ENCODE measurements at places on chromosomes 5 and 9.

DNA sequence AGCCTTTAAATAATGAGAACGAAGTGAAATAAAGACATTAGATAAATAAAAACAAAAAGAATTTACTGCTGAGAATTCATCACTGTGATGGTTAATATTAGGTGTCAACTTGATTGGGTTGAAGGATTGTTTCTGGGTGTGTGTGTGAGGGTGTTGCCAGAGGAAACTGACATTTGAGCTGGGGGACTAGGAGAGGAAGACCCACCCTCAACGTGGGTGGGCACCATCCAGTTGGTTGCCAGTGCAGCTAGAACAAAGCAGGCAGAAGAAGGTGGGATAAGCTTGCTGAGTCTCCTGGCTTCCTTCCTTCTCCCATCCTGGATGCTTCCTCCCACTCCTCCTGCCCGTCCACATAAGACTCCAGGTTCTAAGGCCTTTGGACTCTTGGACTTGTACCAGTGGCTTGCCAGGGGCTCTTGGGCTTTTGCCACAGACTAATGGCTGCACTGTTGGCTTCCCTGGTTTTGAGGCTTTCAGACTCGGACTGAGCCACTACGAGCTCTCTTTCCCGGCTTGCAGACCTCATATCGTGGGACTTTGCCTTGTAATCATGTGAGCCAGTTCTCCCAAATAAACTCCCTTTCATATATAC, 43.7 kb upstream of the ABL1 start:
- no peak for DNase-seq

- DNase-seq: no peak
These were observed 69.8 kb downstream of the ACO1 start for GRCh38 chr9:32454280-32454679.

DNA sequence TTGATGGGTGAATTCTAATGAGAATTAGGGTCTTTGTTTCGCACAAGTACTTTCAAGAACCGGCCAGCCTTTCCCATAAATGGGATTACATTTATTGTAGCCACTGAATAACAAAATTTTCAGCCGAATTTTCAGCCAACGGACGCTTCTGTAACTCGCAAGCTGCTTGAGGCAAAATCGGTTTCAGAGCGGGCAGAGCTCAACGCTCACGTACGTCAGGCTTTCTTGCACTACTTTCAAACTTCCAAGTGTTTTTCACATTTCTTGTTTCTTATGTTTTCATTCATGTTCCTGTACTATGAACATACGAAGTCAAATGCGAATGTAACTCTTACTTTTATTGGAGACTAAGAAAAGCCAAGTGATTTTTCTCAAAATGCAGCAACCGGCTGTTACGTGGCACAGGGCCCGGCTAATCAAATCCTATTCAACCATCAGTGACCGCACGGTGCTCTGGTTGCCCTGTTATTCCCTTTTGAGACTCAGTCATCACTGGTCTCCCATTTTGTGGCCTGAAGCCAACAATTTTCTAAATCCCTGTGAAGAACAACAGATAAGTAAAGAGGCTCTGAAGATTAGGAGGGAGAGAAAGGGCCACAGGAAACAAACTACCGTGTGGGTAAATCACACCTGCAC, 68.5 kb downstream of the SLC28A3 start:
- no peak for DNase-seq

DNA sequence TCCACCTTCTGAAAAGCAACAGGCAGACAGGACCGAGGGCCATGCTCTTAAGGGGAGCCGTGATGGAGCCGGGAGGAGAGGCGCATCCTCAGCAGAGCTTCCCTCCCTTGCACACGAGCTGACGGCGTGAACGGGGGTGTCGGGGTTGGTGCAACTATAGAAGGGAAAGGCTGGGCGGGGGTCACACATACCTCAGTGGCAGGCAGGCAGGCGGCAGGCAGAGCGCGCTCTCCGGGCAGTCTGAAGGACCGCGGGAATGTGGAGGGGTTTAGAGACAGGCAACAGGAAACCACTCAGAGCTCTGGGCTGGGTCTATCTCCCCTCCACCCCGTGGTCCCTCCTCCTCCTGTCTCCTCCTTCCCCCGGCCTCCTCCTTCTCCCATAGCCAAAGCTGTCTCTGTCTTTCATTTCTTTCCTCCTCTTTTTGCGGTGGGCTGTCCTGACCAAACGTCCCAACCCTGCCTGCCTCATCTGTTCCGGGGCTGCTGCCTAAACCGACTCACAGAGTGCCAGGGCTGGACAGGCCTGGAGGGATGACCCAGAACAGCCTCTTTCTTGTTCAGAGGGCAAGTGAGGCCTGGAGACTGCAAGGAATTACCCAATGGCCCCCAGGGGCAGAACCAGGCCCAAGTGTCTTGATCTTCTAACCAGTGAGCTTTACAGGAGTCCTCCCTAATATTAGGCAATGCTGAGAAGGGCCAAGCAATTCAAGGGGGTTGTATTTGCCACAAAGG, at the start of gene SPARC:
SPARC (minus strand) TSS at position 242 of the 734 bp plus-strand sequence. CDS start 10,727 bp downstream, outside the sequence.
- DNase-seq: peak; percentile 87

GRCh38 chr9:14524873-14525515, 168.2 kb downstream of the ZDHHC21 start:
- peak; percentile 45 for DNase-seq

GRCh38 chr5:44046619-44047364, 342.4 kb downstream of the FGF10 start:
- DNase-seq: no peak

GRCh38 chr9:34526026-34526425, 3.2 kb upstream of the ENHO start:
- DNase-seq: no peak

- no peak for DNase-seq
These were observed 146.7 kb upstream of the EFNA5 start for GRCh38 chr5:107817436-107817835.

- no peak for DNase-seq
These were observed 550.2 kb upstream of the DAP start for GRCh38 chr5:11311272-11311671.

GRCh38 chr9:105319202-105319813, 74.9 kb downstream of the SLC44A1 start:
- no peak for DNase-seq

- no peak for DNase-seq
These were observed 12.3 kb downstream of the GNE start for GRCh38 chr9:36245906-36246305.

DNA sequence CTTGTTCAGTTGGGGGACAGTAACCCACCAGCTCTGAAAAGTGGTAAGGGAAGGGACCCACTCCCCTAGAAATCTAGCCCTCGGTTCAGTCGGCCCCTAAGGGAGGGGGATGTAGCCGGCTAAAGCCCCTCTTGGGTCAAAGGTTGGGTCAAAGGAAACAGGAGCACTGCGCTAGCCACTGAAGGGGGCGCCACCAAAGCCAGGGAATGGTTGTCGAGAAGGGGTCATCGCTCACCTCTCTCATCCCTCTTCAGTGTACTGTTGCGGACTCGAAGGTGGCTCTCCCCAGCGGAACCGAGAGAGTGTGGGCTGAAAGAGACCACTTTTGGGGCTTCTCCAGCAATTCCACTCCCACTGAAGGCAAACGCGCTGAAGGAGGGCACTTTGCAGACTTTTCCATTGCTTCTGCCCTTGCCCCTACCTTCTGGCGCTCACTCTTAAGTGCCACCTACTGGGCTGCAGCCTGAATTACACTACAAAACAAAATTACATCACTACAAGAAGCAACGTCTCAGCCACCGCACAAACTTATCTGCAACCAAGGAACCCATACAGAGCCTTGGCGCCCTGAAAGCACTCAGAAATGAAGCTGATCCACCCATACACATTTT, 396.9 kb downstream of the PDE4D start:
- DNase-seq: no peak

GRCh38 chr9:88567870-88568269, 32.9 kb downstream of the NXNL2 start:
- DNase-seq: no peak

DNA sequence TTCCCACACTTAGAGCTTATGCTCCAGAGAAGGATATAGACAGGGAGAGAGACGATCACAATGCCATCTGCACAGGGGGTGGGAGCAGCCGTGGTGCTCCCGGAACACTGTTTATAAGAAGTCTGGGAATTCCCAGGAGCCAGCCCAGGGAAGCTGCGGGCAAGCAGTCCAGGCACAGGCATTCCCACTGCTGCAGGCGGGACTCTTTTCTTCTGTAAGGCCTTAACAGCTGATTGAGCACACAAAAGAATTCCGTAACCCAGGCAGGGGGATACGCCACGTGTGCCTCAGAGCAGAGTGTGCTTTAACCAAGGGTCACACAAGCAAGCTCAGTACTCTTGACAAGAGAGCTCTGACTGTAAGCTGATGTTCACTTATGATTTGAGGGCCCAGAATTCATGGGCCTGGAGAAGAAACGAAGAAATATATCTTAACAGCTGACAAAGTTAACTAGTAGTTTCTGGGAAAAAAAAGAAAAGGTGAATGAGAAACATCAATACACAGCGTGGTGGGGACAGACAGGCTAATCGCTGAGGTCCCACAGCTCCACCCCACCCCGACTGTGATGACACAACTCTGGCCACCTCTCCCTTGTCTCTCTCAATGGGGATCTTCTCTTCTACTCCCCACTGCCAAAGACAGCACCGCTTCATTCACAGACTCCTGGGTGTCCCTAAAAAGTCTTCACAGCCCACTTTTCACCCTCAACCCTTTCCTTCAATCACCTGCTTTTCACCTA, 85.9 kb upstream of the SIMC1 start:
- DNase-seq: no peak

- no peak for DNase-seq
These were observed 262.9 kb downstream of the EPB41L4A start for GRCh38 chr5:112156211-112156610.
